Dorsolateral prefrontal cortex (tissue), 122 donors: ENCODE measurements at places on chromosomes 11 and 22. TPM values are rescaled to one million over a fixed set of nuclear protein-coding genes. Genes with fewer than 3 reads are reported as not detected.

GRCh38 chr22:48053486-48053885 is 1291.0 kb downstream of the TBC1D22A start:
- no peak for DNase-seq

- no peak for DNase-seq
These were observed 2.3 kb downstream of the C1QTNF5 start for GRCh38 chr11:119338318-119338890.

- DNase-seq: peak; percentile 60
These were observed 457 bp downstream of the RNF141 start for GRCh38 chr11:10540546-10540914.

- no peak for DNase-seq
These were observed 130.1 kb upstream of the TOP3B start for GRCh38 chr22:22112533-22113294.

MMP10 gene
- not detected for total RNA-seq

OR51B4 gene
- 1.4 TPM for total RNA-seq

GRCh38 chr22:47132428-47132825 is 370.0 kb downstream of the TBC1D22A start:
- DNase-seq: no peak

GRCh38 chr22:47587361-47587760 is 824.9 kb downstream of the TBC1D22A start:
- DNase-seq: no peak

DNA sequence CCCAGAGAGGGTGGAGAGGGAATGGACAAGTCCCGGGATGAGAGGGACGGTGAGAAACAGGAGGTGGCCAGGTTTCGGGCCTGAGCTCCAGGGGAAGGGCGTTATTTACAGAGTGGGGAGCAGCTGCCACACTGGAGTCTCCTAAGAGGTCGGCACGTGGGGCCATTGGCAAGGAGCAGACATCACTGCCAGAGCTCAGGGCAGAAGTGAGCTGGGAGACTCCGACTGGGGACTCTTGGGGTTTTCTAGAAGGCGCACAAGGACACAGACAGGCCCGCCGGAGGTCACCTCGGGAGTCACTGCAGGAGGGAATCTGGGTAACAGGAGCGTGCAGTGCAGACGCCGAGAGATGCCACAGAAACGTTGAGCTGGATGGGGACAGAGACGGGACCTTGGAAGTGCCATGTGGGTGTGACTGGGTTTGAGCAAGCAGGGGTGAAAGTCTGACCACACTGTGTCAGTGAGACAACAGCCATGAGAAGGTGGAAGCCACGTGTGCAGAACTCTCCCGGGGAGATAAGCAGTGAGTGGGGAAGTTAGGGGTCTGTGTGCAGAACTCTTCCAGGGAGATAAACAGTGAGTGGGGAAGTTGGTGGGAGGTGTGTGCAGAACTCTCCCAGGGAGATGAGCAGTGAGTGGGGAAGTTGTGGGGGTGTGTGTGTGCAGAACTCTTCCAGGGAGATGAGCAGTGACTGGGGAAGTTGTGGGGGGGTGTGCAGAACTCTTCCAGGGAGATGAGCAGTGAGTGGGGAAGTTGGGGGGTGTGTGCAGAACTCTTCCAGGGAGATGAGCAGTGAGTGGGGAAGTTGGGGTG is 187.5 kb downstream of the SHANK2 start:
- no peak for DNase-seq

SOX6 gene
- 27.2 TPM for total RNA-seq

MPZL2 gene
- 1.6 TPM for total RNA-seq

- no peak for DNase-seq
These were observed 180.0 kb downstream of the WNT11 start for GRCh38 chr11:76026281-76026680.

DNA sequence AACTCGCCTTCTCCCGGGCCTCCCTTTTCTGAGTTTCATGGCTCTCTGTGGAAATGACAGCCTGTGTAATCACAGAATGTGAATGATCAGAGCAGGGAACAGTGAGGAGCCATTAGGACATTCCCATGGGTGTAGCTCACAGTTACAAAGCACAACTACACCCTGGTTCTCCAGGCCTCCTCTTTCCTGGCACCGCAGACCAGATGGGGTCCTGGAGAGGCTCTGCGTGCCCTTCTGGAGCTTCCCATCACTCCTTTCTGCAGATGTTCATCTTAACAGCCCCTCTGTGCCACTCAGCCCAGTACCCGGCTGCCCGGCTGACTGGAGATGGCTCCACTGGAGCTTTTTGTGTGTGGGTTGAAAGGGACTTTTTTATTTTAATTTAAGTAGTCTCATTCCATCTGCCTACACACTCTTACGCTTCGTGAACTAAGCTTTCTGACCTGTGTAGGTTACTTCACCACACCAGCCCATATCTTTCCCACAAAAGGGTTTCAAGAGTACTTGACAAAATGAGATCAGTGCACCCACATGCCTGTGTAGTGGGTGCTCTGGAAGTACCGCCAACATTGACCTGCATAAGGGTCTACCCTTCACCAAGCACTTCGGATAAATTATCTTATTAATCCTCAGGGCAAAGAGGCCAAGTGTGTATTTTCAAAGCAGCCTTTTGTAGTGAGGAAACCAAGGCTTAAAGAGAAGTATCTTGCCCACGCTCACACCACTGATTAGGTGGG is 29.8 kb downstream of the SREBF2 start:
- no peak for DNase-seq

GRCh38 chr22:43205748-43206508 is 19.0 kb upstream of the TTLL12 start:
- DNase-seq: no peak

GRCh38 chr11:130738611-130739010 is 177.7 kb downstream of the SNX19 start:
- DNase-seq: no peak

DNA sequence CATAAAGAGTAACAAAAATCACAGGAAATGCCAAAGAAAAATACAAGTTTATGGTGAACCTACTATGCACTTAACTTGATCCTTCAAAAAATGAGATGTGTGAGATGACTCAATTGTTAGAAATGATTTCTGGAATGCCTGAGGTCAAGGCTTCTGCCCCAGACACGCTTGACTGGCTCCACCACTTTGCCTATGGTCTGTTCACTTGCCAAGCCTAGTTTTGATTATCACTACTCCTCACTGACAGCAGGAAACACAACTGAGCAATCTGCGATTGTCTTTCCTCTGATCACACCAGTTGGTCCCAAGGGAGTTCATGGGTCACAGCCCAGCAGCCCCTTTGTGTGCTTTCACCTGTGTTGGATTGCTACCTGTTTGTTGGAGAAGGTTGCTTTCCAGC is 20.6 kb upstream of the PRDM10 start:
- DNase-seq: no peak

DNA sequence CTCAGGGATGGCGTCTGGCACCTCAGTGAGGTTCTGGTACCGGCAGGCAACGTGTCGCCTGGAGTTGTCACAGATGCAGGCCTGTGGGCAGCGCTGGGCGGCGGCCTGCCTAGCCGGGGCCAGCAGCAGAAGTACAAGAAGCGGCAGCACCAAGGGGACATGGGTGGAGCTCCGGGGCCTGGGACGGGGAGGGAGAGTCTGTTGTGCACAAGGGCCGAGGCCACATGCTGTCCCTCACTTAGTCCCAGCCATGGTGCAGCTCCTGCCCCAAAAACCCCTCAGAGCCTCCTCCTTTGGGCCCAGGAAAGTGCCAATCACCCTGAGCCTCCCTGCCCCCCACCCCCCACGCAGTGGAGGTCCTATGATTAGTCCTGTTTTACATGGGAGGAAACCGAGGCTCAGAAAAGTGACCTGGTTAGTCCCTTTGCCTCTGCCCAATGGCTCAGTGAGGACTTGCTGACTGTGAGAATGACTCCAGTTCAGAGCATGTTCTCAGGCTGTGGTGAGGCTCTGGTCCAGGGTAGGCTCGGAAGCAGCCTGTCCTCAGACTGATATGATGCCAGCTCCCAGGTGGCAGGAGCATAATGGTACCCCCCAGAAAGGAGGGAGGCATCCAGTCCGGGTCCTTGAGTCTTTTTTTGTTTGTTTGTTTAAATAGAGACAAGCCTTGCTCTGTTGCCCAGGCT is 1.1 kb downstream of the CHADL start:
- DNase-seq: peak; percentile 62

ALDH3B1 gene
- total RNA-seq: 4.1 TPM

RRM1 gene
- 30.8 TPM for total RNA-seq

DNA sequence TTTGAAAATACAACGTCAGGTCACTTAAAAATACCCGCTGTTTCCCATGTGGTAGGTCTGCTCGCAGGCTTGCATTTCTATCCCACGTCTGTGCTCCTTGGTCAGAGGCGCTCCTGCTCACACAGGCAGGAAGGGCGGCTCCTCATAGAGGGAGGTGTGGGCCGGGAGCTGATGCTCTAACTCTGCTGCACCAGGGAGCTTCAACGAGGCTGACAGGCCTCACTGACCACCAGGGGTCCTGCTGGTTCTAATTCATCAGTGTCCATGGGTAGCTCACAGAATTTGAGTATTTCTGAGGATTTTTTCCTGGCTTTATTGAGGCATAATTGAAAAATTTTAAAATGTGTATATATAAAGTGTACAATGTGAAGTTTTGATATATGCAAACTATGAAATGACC is 68.5 kb downstream of the PIWIL3 start:
- no peak for DNase-seq

GRCh38 chr11:70331901-70332300 is 61.4 kb downstream of the PPFIA1 start:
- peak; percentile 89 for DNase-seq

- no peak for DNase-seq
These were observed 79.1 kb downstream of the LRRC32 start for GRCh38 chr11:76591416-76591815.

DNA sequence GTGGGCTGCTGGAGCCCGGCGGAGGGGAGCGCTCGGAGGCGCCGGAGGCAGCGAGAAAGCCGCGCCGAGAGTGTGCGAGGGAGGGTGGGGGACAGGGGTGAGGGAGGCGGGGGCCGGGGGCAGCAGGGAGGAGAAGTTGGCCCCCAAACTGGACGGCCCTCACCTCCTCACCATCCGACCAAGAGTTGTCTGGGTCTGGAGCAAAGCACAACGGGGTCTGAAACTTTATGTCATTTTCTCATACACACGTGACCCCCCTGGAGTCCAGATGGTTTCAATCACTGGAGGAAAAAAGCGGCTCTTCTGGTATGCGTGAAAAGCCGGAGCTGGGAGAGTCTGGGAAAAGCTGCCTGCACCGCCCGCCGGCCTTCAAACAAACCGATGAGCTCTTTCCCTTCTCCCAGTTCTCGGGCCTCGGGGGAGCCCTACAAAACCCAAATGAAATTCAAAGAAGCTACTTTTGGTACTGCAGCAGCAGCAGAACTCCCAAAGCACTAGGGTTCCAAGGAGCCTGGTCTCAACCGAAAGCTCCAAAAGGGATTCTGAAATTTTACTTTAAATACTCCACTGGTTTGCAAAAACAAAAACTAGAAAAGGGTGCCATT is 39.7 kb upstream of the AKIP1 start:
- DNase-seq: peak; percentile 66

PCSK7 gene
- total RNA-seq: 59.5 TPM

- DNase-seq: no peak
These were observed 280.5 kb downstream of the TBC1D22A start for GRCh38 chr22:47042861-47043496.

- DNase-seq: no peak
These were observed 18.2 kb upstream of the WDR74 start for GRCh38 chr11:62857541-62857982.

PARVG gene
- 11.5 TPM for total RNA-seq

- DNase-seq: no peak
These were observed 65.2 kb downstream of the PDE2A start for GRCh38 chr11:72609045-72609444.

- no peak for DNase-seq
These were observed 4.0 kb upstream of the C22orf31 start for GRCh38 chr22:29065468-29066190.

DNA sequence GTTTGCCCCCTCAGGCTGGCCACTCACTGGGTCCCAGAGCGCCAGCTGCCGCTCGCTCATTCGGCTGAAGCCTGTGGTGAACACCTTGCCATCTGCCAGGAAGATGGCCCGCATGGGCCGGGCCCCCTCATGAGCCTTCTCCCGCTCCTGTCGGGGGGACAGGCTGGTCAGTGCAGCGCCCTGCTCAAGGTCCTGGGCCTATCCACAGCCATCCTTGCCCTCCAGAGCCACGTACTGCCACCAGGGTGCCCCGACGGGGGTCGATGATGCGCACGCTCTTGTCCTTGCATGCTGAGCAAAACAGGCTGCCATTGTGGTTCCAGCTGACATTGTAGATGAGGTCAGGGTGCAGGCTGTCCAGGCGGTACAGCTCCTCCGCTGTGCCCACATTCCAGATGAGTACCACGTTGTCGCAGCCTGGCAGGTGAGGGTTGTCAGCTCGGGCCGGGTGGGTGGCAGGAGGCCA is 2.1 kb downstream of the CORO1B start:
- DNase-seq: no peak

DNA sequence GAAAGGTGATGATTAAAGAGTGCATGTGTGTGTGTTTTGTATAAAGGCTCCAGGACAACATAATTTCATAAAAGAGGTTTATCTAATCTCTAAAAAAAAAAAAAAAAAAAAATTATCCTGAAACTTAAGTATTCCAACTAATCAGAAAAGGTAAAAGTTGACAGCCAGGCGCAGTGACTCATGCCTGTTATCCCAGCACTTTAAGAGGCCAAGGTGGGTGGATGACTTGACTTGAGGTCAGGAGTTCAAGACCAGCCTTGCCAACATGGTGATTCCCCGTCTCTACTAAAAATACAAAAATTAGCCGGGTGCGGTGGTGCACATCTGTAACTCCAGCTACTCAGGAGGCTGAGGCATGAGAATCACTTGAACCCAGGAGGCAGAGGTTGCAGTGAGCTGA is 632.7 kb upstream of the CHORDC1 start:
- no peak for DNase-seq

DNA sequence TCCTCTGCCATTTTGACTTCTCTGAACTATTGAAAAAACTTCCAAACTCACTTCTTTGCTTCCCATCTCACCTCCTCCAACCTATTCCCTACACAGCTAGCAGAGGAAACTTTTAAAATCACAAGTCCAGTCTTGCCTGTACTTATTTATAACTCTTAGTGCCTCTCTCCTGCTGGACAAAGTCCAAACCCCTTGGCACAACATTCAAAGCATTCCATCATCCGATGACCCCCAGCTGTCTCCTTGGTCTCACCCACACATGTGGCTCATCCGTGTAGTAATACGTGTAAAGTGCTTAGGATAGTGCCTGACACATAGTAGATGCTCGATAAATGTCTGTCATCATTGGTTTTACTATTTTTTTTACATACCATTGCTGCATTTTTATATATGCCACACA is 101.4 kb downstream of the PARVA start:
- no peak for DNase-seq

GRCh38 chr11:107689317-107690202 is 22.3 kb downstream of the SLN start:
- peak; percentile 73 for DNase-seq

DNA sequence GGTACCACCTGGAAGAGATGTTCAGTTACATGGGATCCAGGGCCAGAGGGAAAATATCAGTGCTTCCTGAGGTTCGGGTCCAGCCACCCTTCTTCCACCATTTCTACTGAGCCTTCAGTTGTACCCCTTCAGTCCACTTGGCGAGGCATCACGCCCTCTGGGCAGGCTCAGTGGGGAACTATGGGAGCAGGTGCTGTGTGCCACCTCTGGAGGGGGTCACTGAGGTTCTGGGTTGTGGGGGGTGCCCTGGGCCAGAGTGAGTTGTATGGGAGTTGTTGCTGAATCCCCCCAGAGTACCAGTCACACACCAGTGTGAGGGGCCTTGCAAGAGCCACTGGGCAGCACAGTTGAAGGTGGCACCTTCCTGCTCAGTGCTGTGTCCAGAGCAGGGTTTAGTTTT is 2.7 kb upstream of the SREBF2 start:
- DNase-seq: no peak
